ENCODE measurements at places on chromosomes 2 and 18.

GRCh38 chr2:74293191-74293991 lies 49.8 kb downstream of the SLC4A5 start:
- no peak for DNase-seq

- DNase-seq = no peak
Measured at GRCh38 chr2:6480514-6480913, 385.2 kb downstream of the CMPK2 start.

GRCh38 chr2:42047488-42048298 lies at the start of gene PKDCC:
TSS of gene PKDCC (plus strand) at chr2:42048021. CDS start at chr2:42048200, 179 bp downstream.
- DNase-seq = no peak

- no peak for DNase-seq
Measured at GRCh38 chr18:51425475-51425874, 228.0 kb upstream of the MEX3C start.

- no peak for DNase-seq
Measured at GRCh38 chr2:31965094-31965493, 45.7 kb downstream of the MEMO1 start.

DNA sequence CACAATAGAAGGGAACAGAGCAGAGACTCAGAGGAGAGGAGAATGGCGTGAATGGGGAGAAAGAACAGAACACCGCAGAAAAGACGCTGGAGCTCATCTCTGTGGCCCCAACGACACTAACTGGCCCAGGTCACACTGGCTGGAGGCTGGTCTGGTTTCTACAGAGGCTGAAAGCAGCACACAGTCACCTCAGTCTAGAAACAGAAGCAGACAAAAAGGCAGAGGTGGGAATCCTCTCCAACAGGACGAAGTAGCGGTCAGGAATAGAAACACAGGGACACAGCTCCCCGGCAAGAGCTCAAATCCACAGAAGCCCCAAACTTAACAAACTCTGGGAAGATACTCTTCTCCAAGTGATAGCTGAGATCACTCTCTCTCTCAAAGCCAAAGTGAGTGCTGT lies 9.2 kb downstream of the SLC66A2 start:
- DNase-seq = no peak

DNA sequence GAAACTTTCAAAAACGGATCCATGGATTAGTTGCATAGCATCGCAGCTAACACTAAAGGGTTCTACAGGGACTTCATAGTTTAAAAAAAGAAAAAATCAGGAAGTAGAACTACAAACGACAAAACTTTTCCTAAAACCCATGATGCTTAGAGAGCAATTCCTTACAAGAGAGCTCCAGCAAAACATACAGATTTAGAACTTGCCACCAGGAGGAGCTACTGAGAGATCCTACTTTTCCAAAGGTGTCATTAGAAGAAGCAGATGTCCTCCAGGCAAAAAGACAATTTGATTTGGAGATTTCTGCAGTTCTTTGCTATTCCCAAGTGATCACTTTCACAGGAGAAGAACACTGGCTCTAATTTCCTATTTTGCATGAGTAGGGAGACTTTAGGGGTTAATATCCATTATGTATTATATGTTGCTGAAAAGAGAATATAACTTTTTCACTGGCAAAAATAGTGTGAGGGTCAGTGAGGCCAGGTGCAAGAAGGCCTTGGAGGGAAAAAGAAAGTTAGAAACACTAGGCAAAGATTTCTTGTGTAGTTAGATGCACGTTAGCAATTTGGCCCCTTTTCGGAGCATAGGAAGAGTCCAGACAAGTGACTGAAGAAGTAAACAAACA lies 436.2 kb downstream of the SUCLG1 start:
- no peak for DNase-seq

- DNase-seq = no peak
Measured at GRCh38 chr2:237118025-237118424, 32.3 kb downstream of the COPS8 start.

DNA sequence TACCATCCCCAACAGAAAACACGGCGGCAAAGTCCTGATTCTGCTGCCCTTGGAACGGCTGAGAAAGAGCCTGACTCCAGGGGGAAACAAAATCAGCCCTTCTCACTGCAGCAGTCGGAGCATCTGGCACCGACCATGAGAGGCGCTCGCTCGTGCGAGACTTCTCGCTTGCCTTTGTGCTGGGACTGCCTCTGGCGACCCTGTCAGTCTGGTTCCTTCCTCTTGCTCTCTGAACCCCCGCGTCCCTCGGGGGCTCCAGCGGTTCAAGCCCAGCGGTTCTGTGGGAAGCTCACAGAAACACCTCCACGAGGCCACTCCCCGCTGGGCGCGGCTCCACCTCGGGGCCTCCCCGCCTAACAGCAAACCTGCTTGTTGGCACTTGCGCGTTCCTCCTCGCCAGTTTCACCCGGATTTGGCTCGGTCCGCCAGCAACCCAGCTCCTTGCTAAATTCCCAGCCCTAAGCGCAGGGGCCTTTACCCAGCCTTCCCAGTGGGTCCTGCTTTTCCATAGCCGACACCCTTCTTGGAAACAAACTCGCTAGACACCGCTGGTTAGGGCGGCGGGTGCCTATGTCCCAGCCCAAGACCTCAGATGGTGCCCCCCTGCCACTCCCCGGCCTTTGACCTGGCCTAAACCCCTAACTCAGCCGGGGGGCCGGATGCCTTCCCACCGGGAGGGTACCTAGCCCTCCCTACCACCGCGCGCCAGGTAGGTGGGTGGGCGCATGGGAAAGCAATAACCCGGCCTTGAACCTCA lies 2.2 kb downstream of the RND3 start:
- DNase-seq = no peak

GRCh38 chr2:144409241-144409640 lies 110.7 kb downstream of the ZEB2 start:
- DNase-seq = no peak

GRCh38 chr2:206979922-206980321 lies 40.6 kb downstream of the CPO start:
- DNase-seq = no peak

DNA sequence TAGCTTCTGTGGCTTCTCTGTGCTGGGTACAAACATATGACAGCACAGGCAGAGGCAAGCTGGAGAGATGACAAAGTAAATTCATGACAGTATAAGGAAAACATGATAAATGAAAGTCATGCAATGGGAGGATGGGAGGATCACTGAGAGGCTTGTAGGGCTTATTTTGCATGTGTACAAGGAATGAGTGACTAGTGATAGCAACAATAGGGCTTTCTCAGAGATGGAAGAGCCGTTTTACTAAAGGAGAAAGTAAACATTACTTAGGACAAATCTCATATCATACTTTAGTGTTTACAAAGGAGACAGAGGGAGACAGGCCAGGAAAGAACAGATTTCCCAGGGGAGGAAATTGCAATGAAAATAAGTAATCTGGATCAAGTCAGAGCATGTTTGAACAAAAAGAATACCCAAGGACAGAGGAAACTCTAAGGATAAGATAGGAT lies 82.5 kb upstream of the RBMS1 start:
- no peak for DNase-seq

DNA sequence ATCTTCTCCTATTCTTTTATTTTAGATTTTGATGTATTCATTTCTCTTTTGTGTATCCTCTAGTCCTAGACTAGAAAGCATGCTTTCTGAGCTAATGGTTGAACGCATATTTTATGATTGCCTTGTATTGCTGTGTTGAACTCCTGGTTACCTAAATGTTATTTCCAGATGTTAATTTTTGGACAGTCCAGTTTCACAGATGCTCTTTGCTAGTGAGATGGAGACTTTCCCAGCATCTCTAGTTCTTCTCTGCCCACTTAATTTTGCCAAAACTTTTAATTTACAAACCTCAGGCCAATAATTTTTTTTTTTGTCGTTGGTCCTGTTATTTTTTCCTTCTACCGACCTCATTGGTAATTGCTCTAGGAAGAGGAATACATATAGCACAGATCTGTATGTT lies 153.2 kb downstream of the HAUS1 start:
- DNase-seq = no peak

- DNase-seq = no peak
Measured at GRCh38 chr2:96540136-96540535, 3.6 kb downstream of the ARID5A start.

GRCh38 chr2:36425608-36426355 lies 70.2 kb downstream of the CRIM1 start:
- DNase-seq = no peak

DNA sequence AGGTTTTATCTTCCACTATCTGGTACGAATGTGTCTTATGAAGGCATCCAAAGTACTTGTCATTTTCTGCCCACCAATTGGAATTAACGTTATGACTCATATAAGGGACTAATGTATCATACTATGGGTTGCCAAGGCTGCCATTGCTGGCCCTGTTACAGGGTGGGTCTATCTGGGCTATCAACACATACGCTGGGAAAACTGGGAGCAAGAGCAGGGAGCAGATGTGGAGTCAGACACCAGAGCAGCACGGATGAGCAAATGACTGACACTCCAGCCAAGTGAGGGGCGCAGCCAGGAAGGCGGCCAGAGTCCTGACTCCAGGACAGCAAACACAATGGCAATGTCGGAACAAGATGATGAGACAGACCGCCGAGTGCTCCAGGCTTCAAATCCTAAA lies 145.9 kb downstream of the COPS8 start:
- no peak for DNase-seq

DNA sequence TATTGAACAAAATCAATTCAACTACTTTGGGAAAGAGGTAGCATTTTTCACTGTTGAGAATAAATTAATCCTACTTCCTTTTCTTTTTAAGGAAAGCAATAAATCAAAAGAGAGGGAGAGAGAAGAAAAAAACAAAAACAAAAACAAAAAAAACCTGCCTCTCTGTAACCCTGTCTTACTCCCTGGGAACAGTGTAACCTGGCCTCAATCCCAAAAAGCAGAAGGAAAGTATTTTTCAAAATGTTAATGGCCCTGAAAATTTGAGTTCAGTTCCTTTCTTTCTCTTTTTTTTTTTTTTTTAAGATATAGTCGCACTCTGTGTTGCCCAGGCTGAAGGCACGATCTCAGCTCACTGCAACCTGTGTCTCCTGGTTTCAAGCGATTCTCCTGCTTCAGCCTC lies 35.9 kb downstream of the RHOB start:
- DNase-seq = no peak

DNA sequence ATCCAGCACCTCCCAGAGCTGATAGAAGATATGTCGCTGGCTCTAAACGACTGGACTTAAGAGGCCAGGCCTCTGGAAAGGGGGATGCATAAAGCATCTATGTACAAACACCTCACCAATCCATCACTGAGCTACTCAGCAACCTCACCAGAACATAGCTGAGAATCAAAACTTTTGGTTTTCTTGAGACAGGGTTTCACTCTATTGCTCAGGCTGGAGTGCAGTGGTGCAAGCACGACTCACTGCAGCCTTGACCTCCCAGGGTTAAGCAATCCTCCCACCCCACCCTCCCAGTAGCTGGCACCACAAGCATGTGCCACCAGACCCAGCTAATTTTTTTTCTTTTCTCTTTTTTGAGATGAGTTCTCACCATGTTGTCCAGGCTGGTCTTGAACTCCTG lies 62.9 kb upstream of the MSH6 start:
- no peak for DNase-seq

Measured in cerebellar nuclear complex (tissue), 1 donor.